ENCODE measurements at places on chromosomes 4 and X. TPM values are rescaled to one million over a fixed set of nuclear protein-coding genes. Genes with fewer than 3 reads are reported as not detected.

SPOCK3 gene
- total RNA-seq: 93.2 TPM

N4BP2 gene
- 11.0 TPM for total RNA-seq

NUP54 gene
- total RNA-seq: 49.4 TPM

CT47B1 gene
- not detected for total RNA-seq

IL9R gene
- total RNA-seq: not detected

TXK gene
- 2.3 TPM for total RNA-seq

TMEM255A gene
- total RNA-seq: 6.3 TPM

EDA gene
- total RNA-seq: 2.4 TPM

GC gene
- not detected for total RNA-seq

GPRASP3 gene
- 33.3 TPM for total RNA-seq

All from dorsolateral prefrontal cortex (tissue), 122 donors.